ENCODE measurements at places on chromosomes 11 and 22.

GRCh38 chr11:26662916-26663315, 58.9 kb downstream of the SLC5A12 start:
- no peak for DNase-seq

DNA sequence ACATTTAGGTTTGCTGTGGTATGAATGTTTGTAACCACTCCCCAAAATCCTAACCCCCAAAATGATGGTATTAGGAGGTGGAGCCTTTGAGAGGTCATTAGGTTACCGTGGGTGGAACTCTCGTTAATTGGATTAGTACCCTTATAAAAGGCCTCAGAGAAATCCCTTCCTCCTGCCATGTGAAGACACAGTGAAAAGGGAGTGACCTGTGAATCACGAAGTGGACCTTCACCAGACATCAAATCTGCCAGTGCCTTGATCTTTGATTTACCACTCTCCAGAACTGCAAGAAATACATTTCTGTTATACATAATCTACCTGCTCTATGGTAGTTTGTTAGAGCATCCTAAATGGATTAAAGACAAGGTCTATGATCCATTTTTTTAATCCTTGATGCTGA, 12.6 kb upstream of the PICALM start:
- no peak for DNase-seq

DNA sequence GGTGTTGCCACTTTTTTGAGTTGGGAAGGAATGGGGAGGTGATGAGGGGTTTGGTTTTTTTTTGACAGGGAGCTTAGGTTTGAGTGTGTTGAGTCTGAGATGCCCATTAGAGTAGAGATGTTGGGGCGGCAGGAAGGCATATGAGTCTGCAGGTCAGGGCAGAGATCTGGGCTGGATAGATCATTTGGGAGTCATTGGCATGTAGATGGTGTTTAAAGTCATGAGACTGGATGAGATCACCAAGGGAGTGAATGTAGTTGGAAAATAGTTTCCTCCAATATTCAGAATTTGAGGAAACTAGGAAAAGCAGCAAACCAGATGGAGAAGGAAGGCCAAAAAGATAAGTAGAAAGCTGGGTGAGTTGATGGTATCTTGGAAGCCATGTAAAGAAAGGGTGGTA, 2.1 kb upstream of the ANAPC15 start:
- no peak for DNase-seq

DNA sequence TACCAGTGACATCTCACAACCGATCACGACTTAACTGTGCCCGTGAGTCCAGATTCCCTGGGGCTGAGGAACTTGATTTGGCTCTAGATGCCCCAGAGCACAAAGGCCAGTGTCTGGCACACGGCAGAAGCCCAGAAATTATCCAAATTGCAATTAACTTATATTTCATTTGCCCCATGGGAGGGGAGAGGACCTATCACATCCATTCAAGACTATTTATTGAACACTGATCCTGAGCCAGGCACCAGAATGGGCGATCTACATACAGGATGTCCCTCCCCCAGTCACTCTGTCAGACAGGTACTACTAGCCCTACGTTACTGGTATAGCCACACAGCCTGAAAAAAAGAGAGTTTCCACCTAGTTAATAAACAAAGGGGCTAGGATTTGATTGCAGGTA, 5.1 kb downstream of the DNAL4 start:
- DNase-seq, result no peak

- DNase-seq, result no peak
Observed at GRCh38 chr22:37166675-37167066, 17.0 kb upstream of the IL2RB start.

DNA sequence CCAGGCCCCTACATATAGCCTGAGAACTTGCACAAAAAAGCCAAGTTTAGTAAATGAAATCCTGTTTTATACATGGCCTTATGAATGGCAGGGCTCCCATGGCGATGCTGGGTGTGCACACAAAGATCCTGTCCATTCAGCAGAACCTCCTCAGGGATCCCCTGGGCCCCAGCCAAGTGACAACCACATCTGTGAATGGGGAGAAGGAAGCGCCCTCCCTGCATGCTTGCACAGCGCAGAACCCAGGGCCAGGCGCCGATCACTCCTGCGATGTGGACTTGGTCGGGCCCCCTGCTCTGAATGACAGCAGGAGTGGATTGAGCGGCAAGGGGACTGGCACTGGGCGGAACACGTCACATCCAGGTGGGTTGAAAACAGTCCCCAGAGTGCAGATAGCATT, 4.5 kb upstream of the CDC42EP2 start:
- DNase-seq, result no peak

DNA sequence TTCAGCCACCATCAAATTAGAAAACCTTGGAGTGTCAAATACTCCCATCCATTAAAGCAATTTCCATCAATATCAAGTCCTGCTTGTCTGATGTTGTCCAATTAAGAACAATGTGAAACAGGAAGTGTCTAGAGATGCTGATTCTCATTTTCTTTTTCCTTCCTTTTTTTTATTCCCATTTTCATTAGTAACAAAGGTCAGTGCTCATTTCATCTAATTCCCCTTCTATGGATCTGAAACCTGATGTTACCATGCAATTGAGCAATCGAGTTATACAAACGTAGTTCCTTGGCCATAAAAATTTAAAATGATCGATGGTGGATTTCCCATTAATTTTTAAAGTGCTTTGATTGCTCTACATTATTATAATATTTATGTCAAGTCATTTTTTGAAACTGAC, 330.6 kb upstream of the ZC3H12C start:
- no peak for DNase-seq

- DNase-seq, result no peak
Observed at GRCh38 chr11:64359712-64360445, 917 bp downstream of the RPS6KA4 start.

GRCh38 chr22:43292630-43293018, 50.5 kb downstream of the SCUBE1 start:
- no peak for DNase-seq

- no peak for DNase-seq
Observed at GRCh38 chr11:71136095-71136845, 116.1 kb downstream of the SHANK2 start.

DNA sequence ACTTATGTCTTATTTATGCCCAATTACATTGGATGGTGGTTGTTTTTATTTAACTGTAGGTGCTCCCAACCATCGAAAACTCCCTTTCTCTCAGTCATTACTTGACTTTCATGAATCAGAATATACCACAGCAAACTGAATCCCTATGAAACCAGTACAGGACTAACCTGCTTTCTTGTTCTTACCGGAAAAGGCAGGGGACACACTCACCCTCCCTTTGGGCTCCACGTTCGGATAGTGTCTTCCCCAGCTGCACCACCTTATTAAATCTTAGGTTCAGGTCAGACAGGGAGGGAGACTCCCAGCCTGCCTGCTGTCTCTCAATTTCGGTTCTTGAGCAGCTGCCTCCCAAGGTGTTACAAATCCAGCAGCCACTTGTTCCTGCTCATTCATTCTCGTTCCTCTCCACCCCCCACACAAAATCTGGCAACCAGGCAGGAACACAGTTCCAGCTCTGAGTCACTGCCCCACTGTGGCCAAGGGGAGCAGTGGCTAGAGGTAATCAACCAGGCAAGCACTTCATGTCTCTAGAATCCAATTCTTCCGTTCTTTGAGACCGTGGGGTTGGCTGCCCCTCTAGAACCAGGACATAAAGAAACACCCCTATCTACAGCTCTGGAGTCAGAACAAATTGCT, 133.0 kb downstream of the PLEKHA7 start:
- peak; percentile 1 for DNase-seq

- DNase-seq, result no peak
Observed at GRCh38 chr11:44760477-44760872, 33.7 kb downstream of the TSPAN18 start.

DNA sequence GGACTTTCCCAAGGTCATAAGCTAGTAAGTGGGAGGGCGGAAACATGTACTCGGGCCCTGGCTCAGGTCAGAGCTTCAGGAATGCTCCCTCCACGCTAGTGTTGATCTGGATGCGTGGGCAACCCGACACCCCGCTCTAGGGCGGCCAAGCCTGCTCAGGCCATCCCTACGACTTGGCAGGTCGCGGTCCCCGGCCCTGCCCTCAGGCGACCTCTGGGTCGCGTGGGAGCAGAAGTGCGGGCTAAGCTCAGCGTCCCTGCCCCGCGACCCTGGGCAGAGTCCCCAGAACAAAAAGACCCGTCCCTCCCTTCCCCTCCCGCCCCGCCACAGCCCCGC, 781 bp upstream of the TEF start:
- peak; percentile 79 for DNase-seq

DNA sequence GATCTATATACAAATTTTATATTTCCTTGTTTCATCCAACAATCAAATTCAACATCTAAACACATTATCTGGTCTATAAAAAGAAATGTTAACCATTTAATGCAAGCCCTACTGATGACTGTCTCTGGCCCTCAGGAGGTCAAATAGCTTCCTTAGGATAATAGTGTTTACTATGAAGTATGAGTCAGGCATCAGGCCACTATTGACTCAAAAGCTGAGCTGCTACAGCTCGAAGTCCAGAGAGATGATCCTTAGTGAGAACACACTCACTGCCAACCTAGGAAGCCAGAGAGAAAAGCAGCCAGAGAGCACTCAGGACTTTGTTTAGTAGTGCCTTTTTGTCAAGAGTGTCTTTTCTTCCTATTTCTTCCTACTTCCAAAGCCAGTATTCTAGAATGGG, 171.8 kb downstream of the SOX6 start:
- no peak for DNase-seq

DNA sequence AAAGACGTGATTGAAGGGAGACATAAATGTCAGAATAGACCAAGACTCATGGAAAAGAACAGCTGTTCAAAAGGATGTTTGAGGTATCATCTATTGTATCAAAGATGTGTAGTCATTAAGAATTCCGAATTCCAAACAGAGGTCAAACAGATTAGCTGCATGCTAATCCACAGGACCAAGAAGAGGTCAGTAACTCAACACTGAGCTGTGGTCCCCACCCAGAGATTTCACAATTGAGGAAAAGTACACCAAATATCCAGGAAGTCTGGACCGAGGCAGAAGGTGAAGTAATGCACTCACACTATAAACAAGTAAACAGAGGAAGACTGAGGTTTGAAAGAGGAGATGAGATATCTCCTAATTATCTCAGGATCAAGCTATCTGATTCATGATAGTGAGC, 29.6 kb upstream of the OR5P2 start:
- no peak for DNase-seq

- no peak for DNase-seq
Observed at GRCh38 chr11:57294225-57295131, 30.3 kb downstream of the TNKS1BP1 start.

GRCh38 chr11:1553808-1554594, 18.1 kb downstream of the DUSP8 start:
- no peak for DNase-seq

GRCh38 chr22:46905415-46905814, 143.0 kb downstream of the TBC1D22A start:
- no peak for DNase-seq

DNA sequence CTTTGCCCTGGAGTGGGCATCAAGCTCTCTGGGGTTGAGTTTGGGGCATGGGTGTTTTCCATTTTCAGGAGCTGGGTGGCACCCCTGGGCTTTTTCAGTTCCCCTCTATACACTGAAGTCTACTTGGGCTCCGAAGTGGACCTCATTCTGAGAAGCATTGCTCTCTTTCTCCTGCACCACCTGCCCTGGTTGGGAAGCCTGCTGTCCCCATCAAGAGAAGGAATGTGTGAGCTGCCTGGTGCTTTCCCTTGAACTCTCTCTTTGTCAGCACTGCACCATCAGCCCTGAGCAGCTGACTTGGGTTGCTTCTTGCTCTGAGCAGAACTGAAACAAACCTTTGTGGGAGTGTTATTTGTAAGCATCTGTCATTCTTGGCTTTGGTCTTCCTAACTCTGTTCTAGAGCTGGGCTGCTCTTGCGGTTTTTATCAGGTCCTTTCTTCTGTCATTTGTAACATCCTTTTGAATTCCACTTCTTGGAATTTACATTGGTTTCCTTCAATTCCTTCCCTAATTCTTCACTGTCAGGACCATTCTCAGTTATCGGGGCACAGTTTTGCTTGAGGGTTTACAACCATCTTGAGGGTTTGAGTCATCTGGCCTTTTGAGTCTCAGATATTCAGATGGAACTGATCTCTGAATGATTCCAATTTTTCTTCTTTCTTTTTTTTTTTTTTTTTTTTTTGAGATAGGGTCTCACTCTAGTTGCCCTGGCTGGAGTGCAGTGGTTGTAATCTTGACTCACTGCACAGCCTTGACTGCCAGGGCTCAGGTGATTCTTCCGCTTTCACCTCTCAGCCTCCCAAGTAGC, 20.5 kb downstream of the UBE2L3 start:
- DNase-seq, result no peak

- no peak for DNase-seq
Observed at GRCh38 chr11:120293038-120293800, 31.9 kb upstream of the TLCD5 start.

GRCh38 chr11:110787680-110788079, 75.4 kb upstream of the ARHGAP20 start:
- DNase-seq, result no peak

DNA sequence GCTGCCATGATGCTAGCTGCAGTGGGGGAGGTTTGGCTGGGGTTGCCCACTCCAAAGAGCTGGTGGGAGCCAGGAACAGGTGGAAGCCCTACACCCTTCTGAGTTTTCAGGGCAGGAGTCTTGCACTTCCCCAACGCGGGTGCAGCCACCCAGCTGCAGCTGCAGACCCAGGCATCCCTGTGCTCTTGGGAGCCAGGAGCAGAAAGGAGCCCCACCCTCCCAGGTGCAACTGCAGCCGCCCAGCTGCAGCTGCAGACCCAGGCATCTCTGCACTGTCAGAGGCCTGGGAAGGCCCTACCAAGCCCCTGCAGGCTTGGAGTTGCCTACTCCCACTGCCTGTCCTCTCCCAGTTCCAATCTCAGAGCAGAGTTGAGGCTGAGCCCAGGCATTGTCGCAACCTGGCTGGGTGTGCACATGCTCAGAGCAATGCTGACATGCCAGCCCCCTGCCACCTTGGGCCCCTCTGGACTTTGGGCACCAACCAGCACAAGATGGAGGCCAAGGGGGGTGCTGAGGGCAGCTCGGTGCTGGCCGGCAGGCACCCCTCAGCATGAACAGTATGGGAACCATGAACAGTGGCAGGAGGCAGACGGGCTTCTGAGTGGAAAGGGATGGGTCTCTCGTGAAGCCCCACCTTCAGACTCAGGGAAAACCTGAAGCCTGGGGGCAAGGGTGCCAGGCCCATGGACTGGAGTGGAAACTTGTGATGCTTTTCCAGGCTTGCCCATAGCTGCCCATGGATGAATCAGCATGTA, 195.4 kb downstream of the DCDC1 start:
- DNase-seq, result no peak

- DNase-seq, result no peak
Observed at GRCh38 chr22:26122920-26123468, 46.3 kb upstream of the SEZ6L start.

DNA sequence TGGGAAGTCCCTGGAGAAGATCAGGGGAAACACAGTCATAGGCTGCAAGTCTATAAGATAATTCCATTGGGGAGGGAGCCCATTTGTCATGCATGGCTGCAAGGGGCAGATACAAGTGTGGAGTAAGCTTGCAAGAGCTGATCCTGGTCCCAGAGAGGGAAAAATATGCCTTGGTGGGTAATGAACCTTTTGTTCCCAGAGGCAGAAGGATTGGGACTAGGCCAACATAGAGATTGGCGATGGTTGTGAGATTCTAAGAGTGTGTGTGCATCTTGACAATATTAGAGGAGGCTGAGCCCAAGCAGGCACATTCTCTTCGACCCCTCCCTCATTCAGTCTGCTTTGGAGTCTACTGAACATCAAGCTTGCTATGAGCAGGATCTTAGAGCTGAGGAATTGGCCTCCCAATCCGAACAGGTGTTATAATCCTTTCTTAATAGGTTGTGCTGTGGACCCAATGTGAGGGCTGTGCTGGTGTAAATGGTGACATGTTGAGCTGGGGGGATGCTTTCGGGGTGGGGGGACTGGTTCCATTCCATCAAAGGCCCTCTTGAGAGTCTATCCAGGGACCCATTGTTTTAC, 18.4 kb downstream of the MIAT start:
- DNase-seq, result no peak

Measured in GOT3 (cell line).